ENCODE measurements at places on chromosomes 12 and 14.

DNA sequence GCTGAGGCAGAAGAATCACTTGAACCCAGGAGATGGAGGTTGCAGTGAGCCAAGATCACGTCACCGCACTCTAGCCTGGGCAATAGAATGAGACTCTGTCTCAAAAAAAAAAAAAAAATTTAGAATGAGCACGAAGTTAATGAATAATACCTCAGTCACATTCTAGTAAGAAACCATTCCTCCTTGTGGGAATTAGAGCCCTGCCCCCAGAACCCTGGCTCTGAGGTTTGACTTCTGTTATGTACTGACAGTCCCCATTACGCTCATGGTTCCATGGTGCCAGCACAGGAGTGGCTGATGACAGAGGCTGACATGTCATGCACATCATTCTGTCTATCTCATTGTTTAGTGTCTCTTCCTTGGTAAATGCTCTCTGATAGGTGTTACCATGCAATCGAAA, 132.6 kb upstream of the FGD4 start:
- no peak for DNase-seq

GRCh38 chr12:31618228-31619025, 27.5 kb upstream of the DENND5B start:
- no peak for DNase-seq

GRCh38 chr14:51396222-51396815, 156.3 kb downstream of the TMX1 start:
- no peak for DNase-seq

- no peak for DNase-seq
These were observed 4.5 kb upstream of the HECTD4 start for GRCh38 chr12:112386726-112387125.

GRCh38 chr12:1914114-1914911, 4.1 kb downstream of the CACNA2D4 start:
- peak; percentile 21 for DNase-seq

Data from activated effector memory CD4-positive, alpha-beta T cell treated with anti-CD3 and anti-CD28 coated beads, Interleukin-2, amount 50 U/mL, for 16 hours (primary cell).